Stimulated activated CD4-positive, alpha-beta T cell treated with anti-CD3 and anti-CD28 coated beads, Interleukin-12 subunit alpha, Interleukin-12 subunit beta, amount 100 ng/mL, for 4 hours (primary cell): ENCODE measurements at places on chromosomes 6 and 20.
A peak's percentile ranks its signal among the peaks of the same experiment; 100 is the strongest.

DNA sequence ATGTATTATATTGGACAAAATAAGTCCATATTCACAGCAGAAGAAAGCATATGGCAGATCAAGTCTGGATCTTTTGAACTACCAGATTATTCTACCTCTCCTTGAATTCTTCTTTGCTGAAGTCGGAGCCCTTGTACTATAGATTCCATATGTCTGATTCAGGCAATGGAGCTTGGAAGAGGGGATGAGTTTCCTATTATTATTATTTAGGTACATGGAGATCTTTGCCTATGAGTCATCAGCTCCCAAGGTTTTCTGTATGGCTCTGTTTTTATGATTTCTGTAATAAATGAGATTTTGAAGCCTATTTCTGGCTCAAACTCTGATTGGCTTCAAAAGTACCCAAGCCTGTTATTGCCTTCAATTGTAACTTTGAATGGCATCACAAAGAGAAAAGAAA, 72.0 kb downstream of the OPRM1 start:
- no peak for DNase-seq

DNA sequence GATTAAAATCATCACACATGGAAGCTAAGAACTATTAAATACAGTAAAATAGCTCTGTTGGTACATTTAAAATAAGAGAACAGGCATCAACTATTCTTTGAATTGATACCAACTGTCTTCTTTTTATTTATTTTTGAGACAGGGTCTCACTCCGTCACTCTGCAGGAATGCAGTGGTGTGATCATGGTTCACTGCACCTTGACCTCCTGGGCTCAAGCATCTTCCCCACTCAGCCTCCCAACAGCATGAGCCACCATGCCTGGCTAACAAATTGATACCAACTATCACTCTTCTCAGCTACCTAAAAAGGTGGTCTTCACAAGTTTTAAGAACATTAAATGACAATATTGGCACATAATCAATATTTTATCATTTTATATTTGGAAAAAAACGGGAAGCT, 7.8 kb upstream of the PNISR start:
- DNase-seq = no peak

GRCh38 chr20:62558779-62559178, 83.0 kb upstream of the GATA5 start:
- DNase-seq = no peak

DNA sequence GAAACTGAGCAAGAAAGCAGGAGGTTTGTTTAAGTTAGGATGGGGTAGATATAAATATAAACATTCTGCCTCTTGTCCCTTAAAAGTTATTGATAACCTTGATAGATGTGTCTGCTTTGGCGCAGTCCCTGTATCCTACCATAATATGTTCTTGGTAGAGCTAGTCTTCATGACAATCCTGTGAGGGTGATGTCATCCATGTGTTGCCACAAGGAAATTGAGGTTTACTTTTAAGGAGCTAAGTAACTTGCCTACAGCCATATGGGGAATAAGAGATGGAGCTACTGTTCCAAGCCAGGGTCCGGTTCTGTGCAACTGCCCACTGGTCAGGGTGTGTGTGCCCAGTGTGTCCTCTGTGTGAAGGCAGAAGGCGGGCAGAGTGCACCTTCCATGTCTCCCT, 78.5 kb downstream of the SSR1 start:
- no peak for DNase-seq

DNA sequence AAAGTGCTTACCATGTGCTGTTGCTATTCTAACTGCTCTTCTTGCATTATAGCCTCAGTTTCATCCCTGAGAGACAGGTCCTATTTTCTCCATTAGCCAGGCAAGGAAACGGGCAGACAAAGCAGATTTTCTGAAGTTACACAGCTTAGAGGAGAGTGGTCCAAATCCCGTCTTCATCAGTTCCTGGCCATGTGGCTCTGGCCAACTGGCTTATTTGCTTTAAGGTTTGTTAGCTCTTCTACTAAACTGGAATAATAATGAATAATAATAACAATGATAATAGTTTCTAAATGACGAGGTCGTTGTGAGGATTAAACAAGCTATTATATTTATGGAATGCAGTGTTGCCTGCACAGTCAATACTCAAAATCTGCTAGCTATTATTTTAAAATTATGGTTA, 35.8 kb upstream of the BCAS1 start:
- DNase-seq = no peak

DNA sequence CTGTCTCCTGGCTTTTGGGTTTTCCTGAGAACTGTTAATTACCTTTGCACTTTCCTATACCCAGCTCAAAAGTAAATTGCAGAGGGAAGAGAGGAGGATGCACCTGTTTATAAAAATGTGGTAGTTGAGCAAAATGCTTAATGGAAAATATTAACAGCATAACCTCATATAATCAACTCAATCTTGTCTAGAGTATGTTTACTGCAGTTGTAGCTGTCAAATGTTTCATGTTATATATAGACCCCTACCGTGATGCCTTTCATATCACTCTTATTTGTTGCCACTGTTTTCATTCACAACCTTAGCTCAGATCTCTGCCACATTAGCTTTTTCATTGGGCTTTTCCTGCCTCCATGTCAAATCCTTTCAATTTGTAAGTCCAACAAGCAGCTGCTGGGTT, 36.0 kb downstream of the ANKRD6 start:
- no peak for DNase-seq

DNA sequence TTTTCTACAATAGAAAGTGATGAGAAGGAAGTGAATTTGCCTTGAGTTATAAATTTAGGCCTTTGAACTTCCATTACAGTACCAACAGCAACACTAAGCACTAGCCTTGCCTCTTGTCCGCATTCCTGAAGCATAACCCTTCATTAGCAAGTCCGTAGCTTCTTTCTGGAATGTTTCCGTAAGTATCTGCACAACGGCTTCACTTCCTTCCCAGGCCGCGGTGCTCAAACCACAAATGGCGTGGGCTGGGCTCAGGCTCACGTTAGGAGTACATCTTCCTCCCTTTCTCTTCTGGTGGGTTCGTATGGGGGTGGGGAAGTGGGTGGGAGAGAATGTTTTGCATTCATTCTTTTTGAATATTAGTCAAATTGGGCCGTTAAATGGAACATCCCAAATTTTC, 193.8 kb upstream of the SNX9 start:
- no peak for DNase-seq

DNA sequence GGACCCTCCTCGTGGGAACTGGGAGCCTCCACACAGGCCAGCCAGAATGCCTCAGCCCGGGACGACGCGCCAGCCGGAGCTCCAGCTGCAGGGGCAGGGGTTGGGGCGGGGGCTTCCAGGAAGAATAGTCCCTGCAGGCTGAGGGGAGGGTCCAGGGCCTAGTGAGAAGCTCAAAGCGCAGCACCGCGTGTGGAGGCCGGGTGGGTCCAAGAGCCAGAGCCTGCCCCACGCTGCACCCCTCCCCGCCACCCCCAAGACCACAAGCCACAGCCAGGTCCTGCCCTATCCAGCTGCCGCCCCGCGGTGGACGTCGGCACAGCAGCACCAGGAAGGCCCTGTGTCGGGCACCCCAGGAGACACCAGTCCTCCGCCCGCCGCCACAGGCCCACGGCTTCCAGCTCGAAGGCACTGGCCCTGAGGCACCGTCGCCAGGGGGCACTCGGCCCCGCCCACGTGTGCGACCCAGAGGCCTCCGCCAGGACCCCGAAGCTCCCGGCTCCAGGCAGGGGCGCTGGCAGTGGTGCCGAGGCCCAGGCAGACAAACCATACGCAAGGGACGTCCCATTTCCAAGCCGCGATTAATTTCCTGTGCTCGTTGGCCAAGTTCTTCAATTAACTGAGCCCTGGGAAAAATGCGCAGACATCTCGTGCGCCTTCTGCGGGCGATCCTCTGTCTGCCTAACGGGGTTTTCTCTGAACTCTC, 19.5 kb downstream of the KCNQ2 start:
- DNase-seq = no peak

DNA sequence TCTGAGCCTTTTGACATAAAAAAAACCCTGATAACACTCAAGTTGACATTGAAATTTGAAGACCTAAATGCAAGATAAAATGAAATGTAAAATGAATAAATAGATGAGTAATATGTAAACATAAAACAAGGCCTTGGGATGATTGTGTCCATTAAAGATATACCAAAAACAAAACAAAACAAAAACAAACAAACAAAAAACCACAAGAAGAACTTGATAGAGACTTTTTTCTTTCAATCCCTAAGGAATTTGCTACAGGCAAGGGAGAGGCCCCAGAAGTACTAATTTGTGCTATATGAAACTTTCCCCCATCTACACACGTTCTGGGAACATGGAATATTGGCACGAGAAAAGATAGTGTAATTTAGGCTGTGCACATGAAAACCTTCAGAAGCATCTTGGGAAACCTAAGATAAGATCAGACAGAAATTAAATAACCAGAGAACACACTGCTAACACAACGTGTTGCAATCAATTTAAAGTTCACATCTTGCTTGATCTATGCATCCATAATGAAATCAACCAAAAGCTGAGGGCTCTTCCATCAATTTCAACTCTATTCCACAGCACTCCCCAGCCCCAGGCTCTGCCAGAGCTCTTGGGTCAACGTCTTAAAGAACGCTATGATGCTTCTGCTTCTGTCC, 201.1 kb upstream of the RREB1 start:
- DNase-seq = no peak

- DNase-seq = no peak
Observed at GRCh38 chr6:143183666-143184065, 123.0 kb downstream of the AIG1 start.

DNA sequence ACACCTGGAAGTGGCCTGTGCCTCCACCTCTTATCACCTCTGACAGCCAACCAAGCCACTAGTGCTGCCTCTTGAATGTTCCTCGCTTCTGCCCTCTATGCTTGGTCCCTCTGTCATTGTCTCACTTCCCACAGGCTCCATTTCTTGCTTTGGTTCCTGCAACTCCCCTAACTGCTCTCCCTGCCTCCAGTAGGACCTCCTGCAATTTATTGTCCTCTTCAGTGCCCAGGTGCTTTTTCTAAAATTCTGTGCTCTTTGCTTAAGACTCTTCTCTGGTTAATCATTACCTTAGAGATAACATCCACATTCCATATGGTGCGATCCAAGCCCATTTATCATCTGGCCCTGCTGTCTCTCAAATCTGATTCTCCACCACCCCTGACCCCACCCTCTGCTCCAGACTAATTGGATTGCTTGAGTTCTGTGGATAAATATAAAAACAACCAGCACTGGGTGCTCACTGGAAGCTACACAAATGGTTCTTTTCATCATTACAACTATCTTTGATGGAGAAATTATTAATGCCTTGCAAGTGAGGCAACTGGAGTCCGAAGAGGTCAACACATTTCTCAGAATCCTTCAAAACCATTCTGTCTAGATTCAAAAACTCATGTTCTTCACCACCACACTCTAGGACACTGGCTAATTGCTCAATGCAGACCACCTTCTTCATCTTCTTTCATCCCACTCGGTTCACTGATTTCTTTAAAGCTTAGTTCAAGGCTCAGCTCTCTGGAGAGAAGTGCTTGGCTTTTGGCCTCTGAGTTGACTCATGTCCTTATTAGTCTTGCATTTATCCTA, 47.2 kb downstream of the FOXA2 start:
- no peak for DNase-seq

- no peak for DNase-seq
Observed at GRCh38 chr20:51665543-51666118, 102.6 kb downstream of the ATP9A start.

GRCh38 chr20:62694106-62694505, 14.5 kb upstream of the NTSR1 start:
- no peak for DNase-seq

GRCh38 chr20:21396599-21397340, 556 bp downstream of the NKX2-4 start:
- DNase-seq = peak; percentile 2

DNA sequence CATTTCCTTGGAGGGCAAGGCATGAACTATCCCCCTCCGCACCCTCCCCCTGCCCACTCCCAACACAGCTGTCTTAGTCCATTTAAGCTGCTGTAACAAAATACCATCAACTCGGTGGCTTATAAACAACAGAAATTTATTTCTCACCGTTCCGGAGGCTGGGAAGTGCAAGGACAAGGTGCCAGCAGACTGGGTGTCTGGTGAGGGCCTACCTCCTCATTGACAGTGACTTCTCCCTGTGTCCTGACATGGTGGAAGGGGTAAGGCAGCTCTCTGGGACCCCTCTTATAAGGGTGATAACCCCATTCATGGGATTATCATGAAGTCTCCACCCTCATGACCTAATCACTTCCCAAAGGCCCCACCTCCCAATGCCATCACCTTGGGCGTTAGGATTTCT, 114.3 kb upstream of the MAFB start:
- DNase-seq = no peak

- no peak for DNase-seq
Observed at GRCh38 chr6:136351518-136352110, 62.0 kb upstream of the BCLAF1 start.

GRCh38 chr6:106630366-106630765, 988 bp downstream of the QRSL1 start:
- DNase-seq = no peak

GRCh38 chr6:5672581-5673011, 334.1 kb downstream of the NRN1 start:
- no peak for DNase-seq

DNA sequence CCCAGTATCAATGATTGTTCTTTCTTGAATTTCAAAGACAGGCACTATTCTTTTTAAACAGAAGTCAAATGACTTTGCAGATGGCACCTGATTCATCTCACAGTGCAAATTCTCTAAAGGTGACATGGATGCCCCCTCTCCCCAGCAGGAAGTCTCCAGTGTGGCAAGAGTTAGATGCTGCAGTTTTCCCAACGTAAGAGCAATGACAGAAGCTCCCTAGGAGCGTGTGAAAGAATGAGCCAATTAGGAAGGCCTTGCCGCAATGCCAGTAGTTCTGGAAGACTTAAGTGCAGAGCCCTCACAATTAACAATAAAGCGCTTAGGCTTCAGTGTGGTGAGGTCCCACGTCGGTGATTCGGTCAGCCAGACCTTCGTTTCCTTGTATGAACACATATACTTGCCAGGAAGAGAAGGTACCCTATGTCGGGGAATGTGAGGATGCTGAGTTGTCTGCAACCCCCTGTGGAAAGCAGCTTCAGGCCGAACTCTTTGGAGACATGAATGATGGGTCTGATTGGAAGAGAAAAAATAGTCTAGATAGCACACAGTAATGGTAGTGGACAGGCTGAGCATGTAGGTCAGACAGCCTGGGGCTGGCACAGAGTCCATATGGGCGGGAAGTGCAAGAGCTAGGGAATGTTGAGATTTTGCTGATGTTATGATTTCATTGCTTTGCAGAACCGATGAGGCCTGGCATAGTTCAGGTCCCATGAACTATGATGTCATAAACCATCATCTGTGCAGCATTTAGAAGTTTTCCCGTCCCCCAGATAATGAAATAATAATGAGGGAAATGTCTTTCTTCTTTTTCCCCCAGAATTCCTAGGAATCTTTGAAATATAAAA, 132.6 kb downstream of the PHACTR1 start:
- DNase-seq = no peak

GRCh38 chr6:94673251-94673650, 904.1 kb upstream of the MANEA start:
- no peak for DNase-seq
